ENCODE measurements at places on chromosomes 4 and X.

- no peak for DNase-seq
Measured at GRCh38 chrX:154648931-154649330, 4.4 kb downstream of the CTAG2 start.

- no peak for DNase-seq
Measured at GRCh38 chr4:110107866-110108265, 90.5 kb downstream of the ELOVL6 start.

DNA sequence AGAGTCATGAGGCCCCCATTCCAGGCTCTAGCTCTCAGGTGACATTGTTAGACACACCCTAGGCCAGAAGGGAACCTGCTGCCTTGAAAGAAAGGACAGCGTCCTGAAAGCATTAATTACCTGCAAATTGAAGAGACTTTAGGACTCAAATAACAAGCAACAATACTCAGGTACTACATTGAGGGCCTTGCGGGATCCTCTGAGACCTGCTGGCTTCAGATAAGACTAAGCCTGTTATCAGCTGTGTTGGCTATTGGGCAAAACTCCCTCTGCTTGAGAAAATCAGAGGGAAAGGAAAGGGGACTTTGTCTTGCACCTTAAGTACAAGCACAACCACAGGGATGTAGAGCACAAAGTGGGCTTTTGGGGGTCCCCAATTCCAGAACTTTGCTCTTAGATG lies 45.9 kb upstream of the DACH2 start:
- no peak for DNase-seq

DNA sequence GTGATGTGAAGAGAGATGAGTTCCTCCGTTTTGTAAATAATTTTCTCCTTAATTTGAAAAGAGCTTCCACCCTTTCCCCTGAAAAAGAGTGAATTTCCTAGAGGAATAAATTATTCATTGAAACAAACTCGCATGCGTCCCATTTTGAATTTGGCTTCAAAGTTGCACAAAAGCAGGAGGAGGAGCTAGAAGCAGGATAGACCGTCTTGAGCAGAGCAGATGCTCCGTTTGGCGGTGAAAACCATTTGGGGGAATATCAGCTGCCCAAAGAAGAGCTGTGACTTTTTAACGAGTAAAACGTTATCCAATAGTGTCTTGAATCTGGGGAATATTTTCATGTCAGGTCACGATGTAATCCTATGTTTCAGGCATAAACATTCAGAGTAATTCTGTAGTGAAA lies 42.0 kb downstream of the FAM149A start:
- DNase-seq = no peak

GRCh38 chr4:61211781-61212180 lies 11.7 kb downstream of the ADGRL3 start:
- DNase-seq = no peak

GRCh38 chr4:7434766-7435150 lies at the start of gene PSAPL1:
Gene PSAPL1 (minus strand): TSS chr4:7434930. CDS start chr4:7434879, 51 bp downstream.
- DNase-seq = no peak

Data from activated CD4-positive, CD25-positive, alpha-beta regulatory T cell (primary cell).